ENCODE measurements at places on chromosomes 1 and 21. TPM values are rescaled to one million over a fixed set of nuclear protein-coding genes. Genes with fewer than 3 reads are reported as not detected.
A peak's percentile ranks its signal among the peaks of the same experiment; 100 is the strongest.

DNA sequence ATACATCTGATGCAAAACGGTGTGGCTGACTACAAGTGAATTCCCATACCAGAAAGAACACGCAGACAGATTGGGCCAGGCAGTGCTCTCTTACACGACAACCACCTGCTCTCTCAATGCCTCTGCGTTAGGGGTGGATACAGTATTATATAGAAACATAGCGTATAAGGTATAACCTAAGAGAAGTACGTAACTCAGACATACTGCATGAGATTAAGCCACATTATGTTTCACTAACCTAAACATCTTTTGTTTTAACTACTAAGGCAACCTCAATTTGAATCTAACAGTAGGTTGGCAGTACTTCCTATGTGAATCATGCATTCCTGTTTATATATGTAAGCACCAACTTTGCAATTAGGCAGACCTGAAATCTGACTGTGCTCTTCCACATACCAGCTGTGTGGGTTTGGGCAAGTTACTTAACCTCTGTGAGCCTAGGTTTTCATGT is 58.1 kb upstream of the COA6 start:
- no peak overlapping the region for H3K27ac ChIP-seq
- peaks cover 4% of the 10 kb centered on the region for H3K4me1 ChIP-seq
- H3K36me3 ChIP-seq, result no peaks in the 10 kb centered on the region

GRCh38 chr21:26686278-26686677 is 113.2 kb upstream of the CYYR1 start:
- DNase-seq, result no peak
- H3K4me1 ChIP-seq, result no peaks in the 10 kb centered on the region
- H3K36me3 ChIP-seq, result no peaks in the 10 kb centered on the region
- no peak overlapping the region for H3K4me3 ChIP-seq

GRCh38 chr1:79974659-79975058 is 968.1 kb upstream of the ADGRL4 start:
- H3K36me3 ChIP-seq, result no peaks in the 10 kb centered on the region
- no peaks in the 10 kb centered on the region for H3K4me1 ChIP-seq
- no peak overlapping the region for H3K4me3 ChIP-seq
- DNase-seq, result no peak

- no peaks in the 10 kb centered on the region for H3K27me3 ChIP-seq
- peaks cover 6% of the 10 kb centered on the region for H3K4me1 ChIP-seq
- no peak overlapping the region for H3K4me3 ChIP-seq
- no peaks in the 10 kb centered on the region for H3K36me3 ChIP-seq
- H3K27ac ChIP-seq, result no peak overlapping the region
Measured at GRCh38 chr1:235855811-235856429, 10.8 kb downstream of the LYST start.

DNA sequence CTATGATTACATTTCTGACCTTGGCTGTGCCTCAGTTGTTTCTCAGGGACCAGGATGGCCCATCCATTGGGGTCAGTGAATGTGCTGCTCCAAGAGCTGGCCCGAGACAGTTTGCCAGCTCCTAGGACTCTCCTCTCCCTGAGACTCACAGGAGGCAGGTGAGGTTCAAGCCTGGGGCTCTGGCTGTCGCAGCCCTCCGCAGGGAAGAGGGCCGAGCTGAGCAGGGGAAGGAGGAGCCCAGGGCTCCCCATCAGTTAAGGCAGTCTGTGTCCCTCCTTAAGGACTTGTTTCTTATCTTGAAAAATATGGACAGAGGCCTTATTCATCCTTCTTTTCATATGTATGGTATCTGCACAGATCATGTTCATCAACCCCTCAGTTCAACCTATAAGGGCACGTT is 26.6 kb upstream of the SARS1 start:
- H3K27ac ChIP-seq, result no peak overlapping the region
- no peak for DNase-seq
- no peaks in the 10 kb centered on the region for H3K36me3 ChIP-seq
- H3K4me1 ChIP-seq, result peaks cover 28% of the 10 kb centered on the region
- H3K27me3 ChIP-seq, result no peaks in the 10 kb centered on the region
- H3K4me3 ChIP-seq, result no peak overlapping the region

- peaks cover 12% of the 10 kb centered on the region for H3K4me1 ChIP-seq
- H3K27me3 ChIP-seq, result no peaks in the 10 kb centered on the region
- DNase-seq, result no peak
- no peaks in the 10 kb centered on the region for H3K36me3 ChIP-seq
Measured at GRCh38 chr1:55820501-55820900, 605.3 kb upstream of the USP24 start.

DNA sequence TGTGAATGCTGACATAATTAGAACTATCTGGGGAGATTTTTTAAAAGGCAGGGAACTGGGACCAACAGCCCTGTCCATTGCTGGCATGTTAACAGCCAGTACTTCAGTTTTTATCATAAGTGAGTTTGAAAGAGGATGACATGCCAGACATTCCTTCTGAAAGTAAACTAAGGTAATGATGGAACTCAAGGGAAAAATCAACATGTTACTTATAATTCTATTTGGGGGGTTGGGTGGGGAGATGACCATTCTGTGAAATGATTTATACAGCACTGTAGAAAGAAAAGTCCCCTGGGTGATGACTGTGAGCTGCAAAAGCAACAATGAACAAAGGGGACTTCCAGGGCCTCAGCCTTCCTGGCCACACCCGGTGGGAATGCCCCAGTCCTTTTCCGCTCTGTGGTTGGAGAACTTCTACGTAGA is 5.4 kb upstream of the LAMC2 start:
- no peaks in the 10 kb centered on the region for H3K36me3 ChIP-seq
- H3K27me3 ChIP-seq, result peaks cover 3% of the 10 kb centered on the region
- H3K27ac ChIP-seq, result peak overlapping the region; percentile 69

Gene C21orf91
- 32.9 TPM for total RNA-seq

- H3K36me3 ChIP-seq, result no peaks in the 10 kb centered on the region
- H3K4me1 ChIP-seq, result no peaks in the 10 kb centered on the region
- no peak overlapping the region for H3K27ac ChIP-seq
Measured at GRCh38 chr1:7482772-7483495, 288.2 kb upstream of the VAMP3 start.

- no peaks in the 10 kb centered on the region for H3K4me1 ChIP-seq
- H3K36me3 ChIP-seq, result no peaks in the 10 kb centered on the region
- peaks cover 3% of the 10 kb centered on the region for H3K27me3 ChIP-seq
Measured at GRCh38 chr1:51523931-51524330, 4.9 kb upstream of the EPS15 start.

Gene AMY1A
- not detected for total RNA-seq

DNA sequence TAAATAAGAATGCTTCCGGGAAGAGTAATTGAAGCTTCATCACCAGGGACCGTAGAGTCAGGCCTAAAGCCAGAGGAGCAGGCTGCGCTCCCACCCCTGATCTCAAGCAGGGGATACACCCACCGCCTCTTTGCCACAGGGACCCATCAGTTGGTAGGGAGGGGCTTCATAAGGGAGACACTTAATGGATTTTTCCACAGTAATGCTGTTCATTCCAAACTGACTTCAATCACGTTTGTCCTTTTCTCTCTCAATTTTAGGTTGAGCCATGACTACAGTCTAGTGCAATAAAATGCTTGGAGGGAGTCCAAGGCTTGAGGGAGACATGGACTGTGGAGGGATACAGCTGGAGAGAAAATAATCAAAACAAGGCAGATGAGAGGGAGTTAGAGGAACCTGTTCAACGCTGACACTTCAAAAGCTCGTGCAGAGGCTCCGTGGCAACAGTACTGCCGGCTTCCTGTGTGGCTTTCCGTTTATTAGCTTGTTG is 111.5 kb downstream of the SEC16B start:
- H3K36me3 ChIP-seq, result peaks cover 2% of the 10 kb centered on the region
- peaks cover 22% of the 10 kb centered on the region for H3K27me3 ChIP-seq
- H3K27ac ChIP-seq, result no peak overlapping the region
- H3K4me1 ChIP-seq, result peaks cover 1% of the 10 kb centered on the region
- no peak for DNase-seq

Gene S100A2
- total RNA-seq, result 0.36 TPM

DNA sequence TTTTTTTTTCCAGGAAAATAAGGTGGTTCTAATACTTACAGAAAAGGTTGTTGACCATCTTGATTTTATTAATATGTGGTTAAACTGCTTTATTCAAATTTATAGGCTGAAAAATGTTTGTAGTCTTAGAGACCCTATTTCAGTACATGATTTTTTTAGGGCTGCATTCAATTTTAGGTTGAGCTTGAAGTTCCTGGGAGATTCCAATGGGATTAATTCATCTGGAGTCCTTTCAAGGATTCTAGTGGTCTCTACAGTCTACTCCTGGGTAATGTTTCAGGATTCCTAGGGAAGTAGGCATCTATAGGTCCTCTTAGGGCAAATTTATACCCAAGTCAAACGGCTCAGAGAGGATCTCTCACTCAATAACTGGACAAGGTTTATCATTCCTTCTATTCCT is 126.7 kb downstream of the HMCN1 start:
- peaks cover 11% of the 10 kb centered on the region for H3K4me1 ChIP-seq
- no peak for DNase-seq
- H3K27ac ChIP-seq, result no peak overlapping the region
- no peaks in the 10 kb centered on the region for H3K27me3 ChIP-seq
- H3K4me3 ChIP-seq, result no peak overlapping the region
- H3K36me3 ChIP-seq, result no peaks in the 10 kb centered on the region

DNA sequence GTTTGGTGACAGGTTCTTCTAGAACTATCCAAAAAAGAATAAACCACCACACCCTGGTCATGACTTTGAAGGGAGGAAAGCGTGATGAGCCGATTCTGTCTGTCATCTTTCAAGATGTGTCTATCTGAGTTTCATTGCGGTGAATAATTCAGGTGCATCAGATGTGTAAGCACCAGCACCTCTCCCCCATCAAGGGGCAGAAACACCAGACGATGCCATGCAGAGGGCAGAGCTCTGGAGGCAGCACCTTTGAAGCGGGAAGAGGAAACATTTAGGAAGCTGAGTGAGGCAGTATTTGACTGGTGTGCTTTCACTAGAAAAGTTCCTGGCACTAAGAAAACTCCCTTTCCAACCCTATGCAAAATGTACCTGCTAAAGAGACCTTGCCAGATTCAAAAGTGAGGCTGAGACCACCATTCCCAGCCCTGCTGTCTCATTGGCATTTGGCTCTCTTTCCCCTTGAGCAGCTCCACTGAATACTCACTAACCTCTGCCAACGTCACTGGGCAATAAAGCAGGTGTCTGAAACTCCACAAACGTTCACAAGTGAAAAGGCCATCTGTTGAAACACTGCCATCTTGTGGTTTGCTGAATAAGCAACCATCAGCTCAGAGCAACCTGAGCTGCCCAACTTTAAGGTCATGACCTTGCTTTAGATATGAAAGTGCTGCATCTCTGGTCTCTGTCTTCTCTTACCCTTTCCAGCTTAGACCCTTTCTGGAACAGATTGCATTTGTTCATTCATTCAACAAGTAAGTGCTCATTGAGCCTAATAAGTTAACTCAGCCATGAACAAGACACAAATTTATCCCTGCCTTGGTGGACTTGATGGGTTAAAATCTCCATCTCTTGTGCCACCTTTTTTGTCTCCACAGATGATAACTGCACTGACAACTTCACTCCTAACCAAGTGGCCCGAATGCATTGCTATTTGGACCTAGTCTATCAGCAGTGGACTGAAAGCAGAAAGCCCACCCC is 228.6 kb downstream of the PAPPA2 start:
- no peaks in the 10 kb centered on the region for H3K36me3 ChIP-seq
- DNase-seq, result no peak
- H3K27me3 ChIP-seq, result no peaks in the 10 kb centered on the region
- peak overlapping the region; percentile 73 for H3K27ac ChIP-seq
- H3K4me1 ChIP-seq, result peaks cover 14% of the 10 kb centered on the region

DNA sequence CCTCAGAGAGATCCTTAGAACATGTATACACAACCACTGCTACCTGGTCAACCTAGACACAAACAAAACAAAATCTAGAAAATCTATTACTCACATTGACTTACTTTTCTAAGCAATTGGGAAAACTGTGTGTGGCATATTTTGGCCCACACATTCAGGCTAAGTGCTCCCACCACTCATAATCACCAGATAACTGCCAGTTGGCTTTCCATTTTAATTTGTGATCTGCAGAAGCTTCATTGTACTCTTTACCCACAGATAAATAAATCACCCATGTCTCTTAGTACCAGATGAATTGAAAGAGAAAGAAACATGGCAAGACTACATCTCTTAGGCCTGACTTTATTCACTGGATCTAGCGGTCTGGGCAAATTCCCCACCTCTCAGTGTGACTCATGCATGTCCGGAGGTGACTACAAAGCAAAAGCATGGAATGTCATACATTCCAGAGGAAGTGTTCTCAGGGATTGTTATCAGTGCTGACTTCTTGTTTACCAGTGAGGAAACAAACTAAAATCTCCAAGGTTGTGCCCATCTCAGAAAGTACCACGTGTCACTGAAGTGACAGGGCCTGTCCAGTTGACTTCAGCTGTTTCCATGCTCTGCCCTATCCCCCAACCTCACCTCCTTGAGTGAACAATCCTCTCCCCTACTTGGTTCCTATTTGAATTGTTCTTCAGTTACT is 52.4 kb upstream of the BCL10 start:
- H3K4me1 ChIP-seq, result peaks cover 9% of the 10 kb centered on the region
- peak overlapping the region; percentile 33 for H3K27ac ChIP-seq

DNA sequence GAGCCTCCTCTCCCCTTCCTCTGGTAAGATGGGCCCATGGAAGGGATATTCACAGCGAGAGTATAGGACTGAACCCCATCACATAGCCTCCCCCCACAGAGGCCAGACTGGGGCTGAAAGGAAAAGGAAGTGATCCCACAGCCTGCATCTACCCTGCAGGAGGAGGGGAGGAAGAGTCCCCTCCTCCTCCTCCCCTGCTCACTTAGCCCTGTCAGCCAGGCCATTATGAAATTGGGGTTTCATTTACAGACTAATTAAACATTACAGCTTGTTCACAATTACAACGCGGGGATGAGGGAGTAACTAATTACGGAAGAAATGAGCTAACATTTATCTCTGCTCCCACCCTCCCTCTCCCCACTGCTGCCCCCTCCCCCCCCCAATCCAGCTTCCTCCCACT is 25.4 kb downstream of the DMAP1 start:
- H3K4me1 ChIP-seq, result peaks cover 35% of the 10 kb centered on the region
- no peaks in the 10 kb centered on the region for H3K27me3 ChIP-seq
- no peak overlapping the region for H3K4me3 ChIP-seq
- no peak for DNase-seq

Gene PRAMEF7
- total RNA-seq, result not detected

GRCh38 chr1:151062741-151063371 is 2.7 kb downstream of the MLLT11 start:
- peak overlapping the region; percentile 90 for H3K27ac ChIP-seq
- peak overlapping the region; percentile 86 for H3K4me3 ChIP-seq
- peaks cover 40% of the 10 kb centered on the region for H3K4me1 ChIP-seq
- H3K36me3 ChIP-seq, result peaks cover 19% of the 10 kb centered on the region
- H3K27me3 ChIP-seq, result no peaks in the 10 kb centered on the region
- no peak for DNase-seq

Gene FBXO2
- 5.6 TPM for total RNA-seq

Measured in progenitor cell of endocrine pancreas (in vitro differentiated cells).